Activated CD4-positive, CD25-positive, alpha-beta regulatory T cell (primary cell): ENCODE measurements at places on chromosomes 16 and 17.

DNA sequence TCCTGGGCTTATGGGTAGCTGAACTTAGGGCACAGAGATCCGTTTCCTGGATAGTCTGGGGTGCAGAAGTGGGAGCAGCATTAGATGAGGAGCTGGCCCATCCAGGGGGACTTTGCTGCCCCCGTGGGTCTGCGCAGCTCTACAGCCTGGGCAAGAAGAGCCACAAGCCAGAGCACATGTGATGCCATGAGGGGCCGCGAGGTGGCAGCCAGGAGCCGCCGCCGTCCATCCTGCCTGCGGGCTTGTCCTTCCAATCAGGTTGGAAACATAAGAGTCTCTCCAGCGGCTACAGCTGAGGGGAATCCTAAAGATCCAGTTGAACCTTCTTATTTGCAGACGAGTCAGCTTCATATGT is 21.9 kb downstream of the C1QTNF1 start:
- DNase-seq: peak; percentile 25

GRCh38 chr16:89610108-89610453 is 3.4 kb upstream of the DPEP1 start:
- no peak for DNase-seq

DNA sequence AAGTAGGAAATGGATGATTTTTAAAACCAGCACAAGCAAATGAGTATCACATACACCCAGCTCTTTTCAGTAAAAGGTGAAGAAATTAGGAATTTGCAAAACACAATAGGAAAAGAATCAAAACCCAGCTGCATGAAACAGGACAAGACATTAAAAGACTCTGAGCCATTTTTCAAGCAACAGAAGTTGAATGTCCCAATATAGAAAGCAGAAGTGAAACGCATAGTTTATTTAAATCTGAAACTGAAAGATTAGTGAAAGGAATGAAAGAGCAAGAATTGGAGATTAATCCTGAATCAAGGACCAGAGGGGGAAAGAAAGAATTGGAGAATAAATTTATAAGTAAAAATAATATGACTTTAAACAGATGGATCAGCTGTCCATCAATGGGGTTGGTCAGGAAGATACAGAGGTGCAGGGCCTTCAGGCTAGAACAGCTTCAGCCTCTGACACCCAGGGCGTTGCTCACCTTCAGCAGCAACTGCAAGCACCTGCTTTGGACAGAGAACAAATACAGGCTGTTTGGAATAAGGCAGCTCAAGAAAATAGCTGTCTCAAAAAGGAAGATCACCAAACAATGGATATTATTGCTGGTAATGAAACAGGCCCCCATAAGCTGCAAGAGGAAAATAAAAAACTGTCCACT is 3.9 kb upstream of the ARHGAP17 start:
- no peak for DNase-seq

DNA sequence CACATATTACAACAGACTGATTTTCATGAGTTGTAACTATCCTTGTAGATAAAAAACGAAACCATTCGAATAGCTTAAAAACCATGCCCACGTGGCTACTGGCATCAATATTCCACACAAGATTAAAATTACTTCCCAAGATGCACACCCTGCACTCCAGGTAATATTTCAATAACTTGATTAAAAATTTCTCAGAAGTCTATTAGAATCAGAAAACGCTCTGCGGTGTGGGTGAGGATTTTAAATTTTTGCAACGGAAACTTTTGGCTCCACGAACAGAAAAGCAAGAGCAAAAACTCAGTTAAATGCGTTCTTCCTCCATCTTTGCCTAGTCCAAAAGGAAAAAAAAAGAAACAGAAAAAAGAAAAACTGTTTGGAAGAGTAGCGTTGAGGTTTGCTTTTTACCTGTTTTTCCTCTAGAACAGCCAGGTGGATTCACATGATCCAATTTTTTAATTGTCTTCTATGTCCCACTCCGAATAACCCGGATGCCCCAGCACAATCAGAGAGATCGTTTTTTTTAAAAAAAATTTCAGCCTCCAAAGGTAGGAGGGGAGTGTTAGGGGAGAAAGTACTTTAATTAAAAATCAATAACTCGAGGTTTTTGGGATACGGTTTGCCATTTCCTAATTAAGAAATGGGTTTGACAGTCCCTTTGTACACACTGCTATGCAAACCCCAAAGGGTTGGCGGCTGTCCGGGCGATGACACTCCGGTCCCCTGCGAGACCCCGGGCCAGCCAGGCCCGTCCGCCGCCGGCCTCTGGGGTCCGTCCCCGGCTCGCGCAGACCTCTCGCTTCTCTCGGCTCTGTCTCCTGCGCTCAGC is 708 bp upstream of the NFAT5 start:
- no peak for DNase-seq

- DNase-seq: no peak
Measured at GRCh38 chr17:17915183-17915582, 57.0 kb downstream of the TOM1L2 start.

GRCh38 chr16:46828292-46828691 is 2.7 kb downstream of the C16orf87 start:
- no peak for DNase-seq

DNA sequence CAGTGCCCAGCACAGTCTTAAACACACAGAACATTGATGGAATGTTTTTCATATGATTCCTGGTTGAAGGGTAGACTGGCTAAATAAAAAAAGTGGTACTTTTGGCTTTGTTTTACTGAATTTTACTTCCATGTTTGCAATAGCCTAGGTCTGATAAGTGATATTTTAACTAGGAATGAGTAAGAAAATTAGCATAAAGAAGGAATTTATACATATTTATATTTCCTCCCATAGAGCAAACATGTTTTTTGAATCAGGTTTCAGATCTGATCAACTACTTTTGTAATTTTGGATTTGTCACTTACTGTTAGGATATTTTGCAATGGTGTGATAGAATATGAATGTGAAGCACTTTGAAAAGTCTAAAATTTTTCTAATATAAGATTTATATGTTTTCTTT is 7.2 kb downstream of the NF1 start:
- DNase-seq: no peak
